ENCODE measurements at places on chromosomes 2 and 18. TPM values are rescaled to one million over a fixed set of nuclear protein-coding genes. Genes with fewer than 3 reads are reported as not detected.

CFAP65 gene
- not detected for total RNA-seq

GATA6 gene
- 17.6 TPM for total RNA-seq

ITPRIPL1 gene
- 0.25 TPM for total RNA-seq

C2orf42 gene
- 23.2 TPM for total RNA-seq

HNRNPLL gene
- total RNA-seq: 34.9 TPM

STK17B gene
- total RNA-seq: 31.0 TPM

IL36RN gene
- not detected for total RNA-seq

LHCGR gene
- not detected for total RNA-seq

ZSWIM2 gene
- not detected for total RNA-seq

SPAST gene
- 30.0 TPM for total RNA-seq

DNA sequence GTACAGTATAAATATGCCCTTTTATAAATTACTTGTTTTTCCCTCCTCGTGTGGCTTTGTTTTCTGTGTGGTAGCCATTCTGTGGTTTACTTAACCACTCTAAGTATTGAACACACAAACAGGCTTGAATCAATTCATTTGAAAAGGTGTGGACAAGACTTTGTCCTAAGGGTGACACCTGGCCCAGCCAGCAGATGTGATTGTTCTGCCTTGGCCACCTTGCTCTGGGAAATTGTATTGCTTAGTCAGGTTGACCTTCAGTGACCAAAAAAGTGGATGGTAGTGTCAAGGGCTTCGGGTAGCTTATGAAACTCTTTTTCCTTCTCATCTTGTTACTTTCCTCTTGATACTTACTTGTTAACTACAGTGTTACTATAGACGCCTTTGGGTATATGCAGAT is 61.9 kb downstream of the DGKD start:
- H3K27me3 ChIP-seq: no peaks in the 10 kb centered on the region
- peaks cover 26% of the 10 kb centered on the region for H3K4me1 ChIP-seq
- DNase-seq: no peak
- H3K36me3 ChIP-seq: no peaks in the 10 kb centered on the region
- H3K4me3 ChIP-seq: no peak overlapping the region
- H3K27ac ChIP-seq: no peak overlapping the region

DNA sequence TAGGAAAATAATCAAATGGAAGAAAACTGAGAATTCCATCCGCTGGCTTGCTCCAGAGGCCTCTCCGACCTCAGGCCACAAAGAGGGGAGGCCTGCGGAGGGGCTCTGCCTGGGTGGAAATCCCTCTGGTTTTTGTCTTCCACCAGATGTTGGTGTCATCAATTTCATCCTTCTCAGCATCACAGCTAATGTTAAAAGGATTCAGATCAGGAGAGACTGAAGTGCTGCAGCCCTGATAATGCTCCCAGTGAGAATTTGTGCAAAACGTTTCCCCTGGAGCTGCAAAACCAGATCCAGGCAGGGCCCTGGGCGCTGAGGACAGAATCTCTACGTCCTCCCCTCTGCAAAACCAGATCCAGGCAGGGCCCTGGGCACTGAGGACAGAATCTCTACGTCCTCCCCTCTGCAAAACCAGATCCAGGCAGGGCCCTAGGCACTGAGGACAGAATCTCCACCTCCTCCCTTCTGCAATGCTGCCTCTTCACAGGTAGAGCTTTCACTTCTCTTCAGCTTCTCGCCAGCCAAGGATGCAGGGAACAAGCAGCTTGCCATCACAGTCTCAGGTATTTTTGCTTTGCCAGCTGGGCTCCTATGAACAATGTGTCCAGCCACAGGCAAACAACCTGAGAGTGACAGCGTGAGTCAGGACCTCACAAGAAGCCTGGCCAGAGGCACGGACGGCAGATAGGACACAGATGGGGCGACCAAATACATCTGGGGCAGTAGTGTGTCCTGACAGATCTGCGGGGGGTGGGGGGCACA is 81.2 kb downstream of the TMEM18 start:
- no peak for DNase-seq
- H3K36me3 ChIP-seq: no peaks in the 10 kb centered on the region
- no peaks in the 10 kb centered on the region for H3K27me3 ChIP-seq

- no peaks in the 10 kb centered on the region for H3K4me1 ChIP-seq
- H3K4me3 ChIP-seq: no peak overlapping the region
- H3K27me3 ChIP-seq: 0 out of 2 replicates have a peak, but pooled peaks cover 7% of the 10 kb centered on the region
- no peak for DNase-seq
These were observed 120.3 kb downstream of the INO80D start for GRCh38 chr2:205965707-205966106.

DNA sequence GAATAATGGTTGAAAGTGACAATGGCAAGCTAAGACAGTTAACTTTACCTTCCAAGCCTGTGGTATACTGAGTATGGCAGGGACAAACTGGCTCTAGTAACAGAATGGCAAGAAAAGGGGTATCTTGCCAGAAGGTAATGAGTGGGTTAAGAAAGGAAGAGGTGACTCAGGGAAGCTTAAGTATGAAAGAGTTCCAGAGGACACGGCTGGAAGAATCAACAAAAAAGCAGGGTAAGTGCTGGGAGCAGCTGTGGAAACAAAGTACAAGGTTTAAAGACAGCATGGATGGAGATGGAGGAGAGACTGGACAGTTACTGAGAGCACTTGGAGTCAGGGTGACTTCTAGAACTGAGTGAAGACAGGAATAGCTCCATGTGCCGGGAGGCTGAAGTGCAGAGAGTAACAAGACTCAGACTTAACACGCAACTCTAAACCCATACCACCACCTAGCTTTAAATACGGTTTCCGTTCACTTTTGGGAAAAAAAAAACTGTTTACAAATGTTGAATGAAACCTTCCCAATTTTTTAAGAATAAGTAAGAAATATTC is 69.0 kb downstream of the REV1 start:
- DNase-seq: peak; percentile 80
- H3K27me3 ChIP-seq: no peaks in the 10 kb centered on the region
- peaks cover 44% of the 10 kb centered on the region for H3K36me3 ChIP-seq

- no peak overlapping the region for H3K4me3 ChIP-seq
- H3K36me3 ChIP-seq: peaks cover 10% of the 10 kb centered on the region
- no peak for DNase-seq
- H3K27me3 ChIP-seq: no peaks in the 10 kb centered on the region
- H3K4me1 ChIP-seq: no peaks in the 10 kb centered on the region
These were observed 45.9 kb downstream of the CTDP1 start for GRCh38 chr18:79725486-79725885.

- 0 out of 2 replicates have a peak, but pooled peaks cover 4% of the 10 kb centered on the region for H3K4me1 ChIP-seq
- no peaks in the 10 kb centered on the region for H3K27me3 ChIP-seq
- no peak for DNase-seq
- H3K27ac ChIP-seq: no peak overlapping the region
- H3K36me3 ChIP-seq: no peaks in the 10 kb centered on the region
These were observed 68.2 kb downstream of the TBC1D8 start for GRCh38 chr2:101082998-101083397.

DNA sequence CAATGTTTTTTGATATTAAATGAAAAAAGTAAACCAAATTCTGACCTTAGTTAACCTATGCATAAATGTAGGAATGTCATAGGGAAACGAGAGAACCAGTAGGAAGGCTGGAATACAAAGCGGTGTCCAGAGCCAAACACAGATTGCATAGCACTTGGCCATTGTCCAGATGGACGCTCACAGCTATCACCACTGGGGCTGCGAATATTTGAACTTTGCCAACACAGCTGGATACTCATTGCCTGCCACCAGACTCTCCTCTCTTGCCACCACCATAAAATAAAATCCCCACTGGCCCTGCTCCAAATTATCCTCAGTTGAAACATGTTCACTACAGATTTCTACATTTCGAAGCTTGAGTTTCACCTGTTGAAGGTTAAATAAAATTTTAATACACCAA is 159.3 kb upstream of the GULP1 start:
- no peak for DNase-seq
- no peak overlapping the region for H3K27ac ChIP-seq
- H3K27me3 ChIP-seq: no peaks in the 10 kb centered on the region
- H3K36me3 ChIP-seq: no peaks in the 10 kb centered on the region

DNA sequence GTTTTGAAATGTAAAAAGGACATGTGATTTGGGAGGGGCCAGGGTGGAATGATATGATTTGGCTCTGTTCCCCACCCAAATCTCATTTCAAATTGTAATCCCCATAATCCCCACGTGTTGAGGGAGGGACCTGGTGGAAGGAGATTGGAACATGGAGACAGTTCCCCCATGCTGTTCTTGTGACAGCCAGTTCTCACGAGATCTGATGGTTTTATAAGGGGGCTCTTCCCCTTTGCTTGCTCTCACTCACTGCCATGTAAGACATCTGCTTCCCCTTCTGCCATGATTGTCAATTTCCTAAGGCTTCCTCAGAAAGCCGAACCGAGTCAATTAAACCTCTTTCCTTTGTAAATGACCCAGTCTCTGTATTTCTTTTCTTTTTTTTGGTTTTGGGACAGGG is 39.2 kb downstream of the FECH start:
- H3K4me3 ChIP-seq: no peak overlapping the region
- H3K4me1 ChIP-seq: peaks cover 12% of the 10 kb centered on the region
- H3K27me3 ChIP-seq: no peaks in the 10 kb centered on the region
- H3K27ac ChIP-seq: no peak overlapping the region
- no peak for DNase-seq

DNA sequence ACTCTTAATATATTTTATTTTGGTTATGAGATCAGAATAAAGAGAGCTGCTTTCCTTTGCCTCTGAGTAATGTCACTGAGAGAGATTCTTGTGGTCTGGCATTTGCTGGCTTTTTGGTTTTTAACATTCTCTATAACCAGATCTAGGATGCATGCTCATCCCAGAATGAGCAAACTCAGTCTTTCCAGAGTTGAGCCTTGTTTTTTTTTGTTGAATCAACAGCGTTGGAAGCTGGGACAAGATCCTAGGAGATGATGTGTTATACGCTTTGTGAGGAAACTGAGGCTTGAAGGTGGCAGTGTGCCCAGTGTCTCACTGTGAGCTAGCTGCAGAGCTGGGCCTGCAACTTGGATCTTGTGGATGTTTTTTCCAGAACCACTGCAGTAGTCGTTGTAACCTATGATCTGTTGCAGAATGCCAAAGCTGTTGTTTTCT is 19.5 kb downstream of the MYO1B start:
- DNase-seq: peak; percentile 96
- no peaks in the 10 kb centered on the region for H3K27me3 ChIP-seq
- H3K27ac ChIP-seq: peak overlapping the region; percentile 84
- H3K4me1 ChIP-seq: peaks cover 51% of the 10 kb centered on the region
- no peaks in the 10 kb centered on the region for H3K36me3 ChIP-seq
- H3K4me3 ChIP-seq: peak overlapping the region; percentile 45

All from GM23248 (cell line).